Neural crest cell (in vitro differentiated cells): ENCODE measurements at places on chromosomes 12 and 14.

GRCh38 chr14:48398675-48399282, 723.4 kb upstream of the MDGA2 start:
- peak; percentile 13 for DNase-seq

- no peak for DNase-seq
Measured at GRCh38 chr14:76993752-76994151, 34.8 kb downstream of the IRF2BPL start.

GRCh38 chr12:44972746-44973421, 78.0 kb downstream of the DBX2 start:
- peak; percentile 9 for DNase-seq

GRCh38 chr12:104709692-104710435, 248.2 kb downstream of the SLC41A2 start:
- DNase-seq, result no peak

DNA sequence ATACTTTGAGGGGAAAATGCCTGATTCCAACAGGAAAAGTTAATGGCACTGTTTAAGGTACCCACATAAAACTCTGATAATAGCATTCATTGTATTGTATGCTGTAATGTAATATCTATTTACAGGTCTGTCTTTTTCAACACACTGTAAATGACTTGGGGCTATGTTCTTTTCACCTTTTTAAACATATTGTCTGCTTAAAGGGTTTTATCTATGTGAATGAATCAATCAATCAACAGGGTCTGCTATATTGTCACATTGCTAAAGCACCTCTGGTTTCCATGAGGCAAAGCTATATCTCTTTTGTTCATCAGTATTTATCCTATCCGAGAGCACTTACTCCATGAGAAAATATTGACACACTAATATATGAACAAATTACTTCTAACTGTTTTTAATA, 288.0 kb downstream of the SLC6A15 start:
- DNase-seq, result no peak

GRCh38 chr14:47297374-47297773, 378.0 kb downstream of the MDGA2 start:
- DNase-seq, result no peak

- no peak for DNase-seq
Measured at GRCh38 chr12:1540690-1541089, 53.7 kb downstream of the FBXL14 start.

GRCh38 chr12:94458877-94459727, 565 bp downstream of the CEP83 start:
- no peak for DNase-seq

GRCh38 chr12:42343721-42344120, 17.8 kb downstream of the PPHLN1 start:
- no peak for DNase-seq

DNA sequence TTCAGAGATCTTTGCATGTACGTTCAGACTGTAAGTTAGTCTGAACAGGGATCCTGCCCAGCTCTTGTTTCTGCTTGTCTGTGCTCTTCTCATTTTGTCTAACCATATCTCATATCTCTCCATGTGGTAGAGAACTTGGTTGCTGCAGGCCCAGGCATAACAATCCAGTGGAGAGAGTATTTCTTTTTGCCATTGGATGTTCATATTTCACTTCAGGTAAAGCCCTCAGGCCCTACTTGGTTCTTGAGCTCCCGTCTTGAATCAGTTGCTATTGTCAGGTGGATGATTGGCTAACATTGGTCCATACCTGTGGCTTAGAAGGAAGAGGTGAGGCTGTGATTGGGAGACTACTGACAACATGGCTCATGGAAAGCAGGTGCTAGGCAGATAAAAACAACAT, 357.7 kb upstream of the FLRT2 start:
- DNase-seq, result no peak

DNA sequence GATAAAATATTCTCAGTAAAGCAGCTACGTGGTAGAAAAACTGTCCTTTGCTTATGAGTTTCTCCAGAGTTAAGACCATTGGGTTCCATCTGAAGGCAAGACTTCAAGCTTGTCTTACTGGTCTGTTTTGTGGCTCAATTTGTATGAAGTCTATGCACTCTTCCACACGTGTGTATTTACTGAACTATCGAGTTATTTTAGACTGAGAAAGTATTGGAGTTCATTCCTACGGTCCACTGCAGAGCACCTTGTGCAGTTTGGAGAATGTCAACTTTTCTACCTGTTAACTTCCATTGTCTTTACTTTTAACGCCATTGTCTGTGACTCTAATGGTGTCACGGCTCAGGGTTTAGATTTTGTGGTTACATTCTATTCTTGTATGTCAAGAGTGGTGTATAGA, 3.7 kb downstream of the HIF1A start:
- DNase-seq, result no peak

DNA sequence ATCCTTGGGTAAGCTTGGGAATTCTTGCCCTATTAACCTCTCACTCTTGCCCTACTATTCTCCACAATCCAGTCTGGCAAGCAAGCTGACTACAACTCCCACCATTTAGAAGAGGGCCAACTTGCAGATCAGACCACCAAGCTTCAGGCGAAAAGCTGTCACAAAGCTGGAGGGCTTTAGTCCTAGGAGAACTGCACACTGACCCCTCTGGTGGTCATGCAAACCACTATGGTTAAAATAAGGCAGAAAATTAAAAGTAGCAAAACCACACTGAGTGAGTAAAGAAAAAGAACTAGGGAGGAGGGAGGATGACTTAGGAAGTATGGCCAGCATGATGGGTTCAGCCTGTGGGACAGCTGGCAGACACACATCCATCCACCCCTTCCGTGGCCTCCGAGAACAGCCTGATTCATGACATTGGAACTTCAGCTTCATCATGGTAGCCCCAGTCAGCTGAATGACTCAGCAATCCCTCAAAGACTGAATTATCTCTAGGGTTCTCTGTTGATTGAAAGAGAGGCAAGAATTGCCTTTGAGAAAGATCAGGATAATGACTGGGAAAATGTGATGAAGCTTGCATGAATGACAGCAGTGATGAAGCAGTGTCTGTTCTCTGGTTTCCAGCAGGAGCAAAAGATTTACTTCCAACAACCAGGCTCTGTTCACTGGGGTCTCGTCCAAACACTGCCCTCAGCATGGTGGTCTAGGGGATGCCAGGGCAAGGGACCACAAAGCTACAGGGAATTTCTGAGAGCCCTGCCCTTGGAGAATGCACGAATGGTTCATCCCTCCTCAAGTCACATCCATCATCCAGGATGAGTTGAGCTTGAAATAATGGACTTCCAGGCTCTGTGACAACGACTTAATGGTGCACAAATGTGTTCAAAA, 24.4 kb downstream of the PITPNM2 start:
- DNase-seq, result no peak

DNA sequence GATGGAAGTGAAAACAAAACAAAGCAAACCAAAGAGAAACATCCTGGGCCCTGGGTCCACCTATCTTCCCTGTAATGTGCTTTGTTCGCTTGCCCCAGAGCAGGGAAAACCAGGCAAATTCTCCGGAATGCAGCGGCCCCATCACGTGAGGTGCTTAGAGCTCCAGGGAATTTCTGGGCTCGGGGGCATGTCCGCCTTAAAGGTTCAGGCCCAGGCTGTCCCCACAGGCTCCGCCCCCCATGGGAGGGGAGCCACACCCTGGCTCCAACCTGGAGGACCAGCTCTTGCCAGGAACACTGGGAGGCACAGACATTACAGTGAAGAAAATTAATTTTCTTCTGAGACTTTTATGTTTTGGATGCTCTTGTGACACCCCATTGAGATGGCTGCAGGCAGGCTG, 69.9 kb downstream of the RBM19 start:
- DNase-seq, result no peak

- peak; percentile 73 for DNase-seq
Measured at GRCh38 chr12:132600048-132601032, 10.0 kb downstream of the LRCOL1 start.

DNA sequence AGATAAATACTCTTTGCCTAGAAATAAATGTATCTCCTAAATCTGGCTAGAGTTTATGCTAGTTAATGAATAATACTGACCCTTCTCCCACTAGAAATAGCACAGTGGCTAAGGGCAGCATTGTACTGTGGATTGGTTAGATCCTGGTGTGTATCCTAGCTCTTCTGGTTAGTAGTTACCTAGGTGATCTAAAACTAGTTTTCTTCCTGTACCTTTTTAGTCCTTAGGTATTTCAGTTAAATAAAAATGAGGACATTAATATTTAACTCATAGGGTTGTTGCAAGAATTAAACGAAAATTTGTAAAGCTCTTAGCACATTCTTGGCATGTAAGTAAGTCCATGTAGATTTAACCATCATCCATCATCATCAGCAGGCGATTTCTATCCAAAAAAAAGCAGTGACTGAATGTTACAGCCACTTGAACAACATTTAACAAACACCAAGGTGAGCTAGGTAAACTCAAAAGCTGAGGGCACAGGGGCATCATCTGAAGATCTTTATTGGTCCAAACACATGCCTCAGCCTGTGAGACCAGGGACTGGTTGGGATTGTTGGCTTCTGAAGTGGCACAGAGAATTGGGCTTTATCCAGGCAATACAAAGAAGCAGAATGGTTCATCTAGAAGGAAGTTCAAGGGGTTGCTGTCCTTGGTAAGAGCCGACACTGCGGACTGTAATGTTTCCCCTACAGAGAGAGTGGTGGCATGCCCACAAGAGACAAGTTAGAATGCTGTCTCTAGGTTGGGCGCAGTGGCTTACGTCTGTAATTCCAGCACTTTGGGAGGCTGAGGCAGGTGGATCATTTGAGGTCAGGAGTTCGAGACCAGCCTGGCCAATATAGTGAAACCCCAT, 100.8 kb downstream of the GAS2L3 start:
- DNase-seq, result no peak

GRCh38 chr14:95477411-95478269, 38.8 kb downstream of the SYNE3 start:
- DNase-seq, result no peak

- DNase-seq, result no peak
Measured at GRCh38 chr12:89525305-89525823, 483 bp downstream of the POC1B start.

GRCh38 chr12:67918441-67918840, 70.8 kb upstream of the IFNG-AS1 start:
- DNase-seq, result no peak

DNA sequence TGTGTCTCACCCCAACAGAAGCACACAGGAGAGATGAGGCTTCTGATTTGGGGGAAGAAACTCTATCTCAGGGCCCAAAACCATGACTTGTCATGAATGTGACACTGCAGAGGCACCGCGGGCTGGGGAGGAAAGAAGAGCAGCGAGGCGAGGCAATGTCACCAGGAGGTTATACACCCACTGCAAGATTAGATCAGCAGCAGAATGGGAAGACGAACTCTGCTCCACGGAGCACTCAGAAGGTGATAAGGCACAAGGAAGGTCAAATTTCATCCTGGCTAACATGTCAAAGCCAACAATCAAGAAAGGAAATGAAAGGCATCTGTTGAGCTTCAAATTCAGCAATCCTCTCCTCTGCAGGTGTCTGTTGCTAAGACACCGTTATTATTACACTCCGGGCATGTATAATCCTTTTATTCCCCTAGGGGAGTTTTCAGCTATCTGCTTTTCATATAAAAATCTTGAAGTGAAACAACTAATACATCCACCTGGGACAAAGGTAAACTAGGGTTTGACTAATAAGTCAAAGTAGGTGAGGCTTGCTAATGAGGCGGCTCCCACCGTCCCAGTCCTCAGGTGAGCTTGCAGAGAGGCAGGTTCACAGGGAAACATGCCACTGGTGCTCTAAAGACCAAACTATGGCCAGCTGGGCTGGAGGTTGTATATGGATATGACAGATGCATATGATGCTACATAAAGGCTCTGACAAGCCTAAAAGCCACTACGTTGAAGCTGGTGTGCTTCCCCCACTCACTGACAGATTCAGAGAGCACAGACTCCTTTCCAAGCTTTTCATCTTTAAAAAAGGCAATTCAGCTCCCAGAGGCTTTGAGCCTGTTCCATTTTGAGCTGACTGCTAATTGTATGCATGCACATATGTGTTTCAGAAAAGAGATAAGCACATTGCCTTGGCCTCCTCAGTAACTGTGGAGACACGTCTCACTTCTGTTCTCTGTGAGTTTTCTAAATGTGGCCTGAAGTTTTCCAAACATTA, 221.2 kb downstream of the NELL2 start:
- DNase-seq, result no peak

DNA sequence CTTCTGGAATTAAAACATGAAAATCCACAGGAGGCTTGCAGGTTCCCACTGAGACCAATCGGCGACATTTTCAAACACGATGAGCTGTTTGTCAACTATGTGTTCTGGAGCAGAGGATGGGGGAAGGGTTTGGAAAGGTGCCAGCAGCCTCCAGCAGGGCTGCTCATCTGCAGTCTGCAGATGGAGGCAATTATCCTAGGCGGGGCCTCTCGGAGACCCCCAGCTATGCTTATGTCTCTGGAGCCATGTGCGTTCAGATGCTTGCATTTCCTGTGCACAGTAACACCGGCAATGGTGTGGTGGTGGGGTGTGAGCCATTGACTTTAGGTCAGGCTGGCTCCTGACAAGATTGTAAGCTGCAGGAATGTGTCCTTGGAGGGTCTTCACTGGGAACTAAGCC, 51.7 kb downstream of the RPH3A start:
- no peak for DNase-seq

DNA sequence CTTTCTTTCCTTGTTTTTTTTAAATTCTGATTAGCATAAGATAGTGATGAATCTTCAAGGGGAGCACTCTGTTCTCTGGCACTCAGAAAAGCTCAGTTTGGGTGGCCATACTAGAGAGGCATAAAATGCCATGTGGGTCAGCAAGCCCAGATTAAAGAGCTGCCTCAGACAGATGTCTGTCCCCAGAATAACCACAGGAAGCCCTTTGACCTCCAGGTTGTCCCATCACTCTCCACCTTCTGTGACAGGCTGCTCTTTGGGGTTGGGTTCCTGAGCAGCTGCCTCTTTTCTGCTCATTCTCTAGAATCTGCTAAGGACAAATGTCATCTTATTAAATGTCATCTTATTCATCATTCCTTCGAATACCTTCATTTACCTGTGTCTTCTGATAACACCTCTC, 96.0 kb upstream of the PDZRN4 start:
- DNase-seq, result no peak

DNA sequence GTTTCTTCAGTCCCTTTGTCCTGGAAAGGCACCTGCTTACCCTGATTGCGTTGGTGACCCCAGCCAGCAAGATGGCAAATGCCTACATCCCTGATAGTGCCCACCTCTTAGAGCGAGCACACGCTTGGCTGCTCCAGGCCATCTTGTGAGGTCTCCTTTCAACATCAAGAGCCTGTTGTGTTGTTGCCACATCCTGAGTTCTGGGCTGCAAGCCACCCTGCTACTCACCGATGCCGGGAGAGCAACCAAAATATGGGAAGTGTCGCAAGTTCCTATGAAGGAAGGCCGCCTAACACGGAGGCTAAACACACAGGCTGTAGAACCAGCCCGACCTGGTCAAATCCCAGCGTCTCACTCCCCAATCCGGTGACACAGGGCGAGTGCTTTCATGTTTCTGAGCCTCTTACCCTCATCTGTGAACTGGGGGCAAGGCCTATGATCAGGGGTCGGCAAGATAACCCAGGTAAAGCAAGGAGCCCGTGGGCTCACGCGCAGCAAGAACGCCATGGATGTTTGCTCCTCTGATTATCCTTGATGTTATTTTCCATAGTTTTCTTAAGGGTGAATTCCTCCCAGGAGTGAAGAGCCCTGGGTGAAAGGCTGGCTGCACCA, 98.4 kb downstream of the LGMN start:
- DNase-seq, result no peak

GRCh38 chr12:12488296-12488695, 74.4 kb downstream of the DUSP16 start:
- DNase-seq, result no peak
